ENCODE measurements at places on chromosomes 2 and 18.
A peak's percentile ranks its signal among the peaks of the same experiment; 100 is the strongest.

- DNase-seq: peak; percentile 40
Measured at GRCh38 chr2:4354678-4355077, 651.3 kb downstream of the DCDC2C start.

DNA sequence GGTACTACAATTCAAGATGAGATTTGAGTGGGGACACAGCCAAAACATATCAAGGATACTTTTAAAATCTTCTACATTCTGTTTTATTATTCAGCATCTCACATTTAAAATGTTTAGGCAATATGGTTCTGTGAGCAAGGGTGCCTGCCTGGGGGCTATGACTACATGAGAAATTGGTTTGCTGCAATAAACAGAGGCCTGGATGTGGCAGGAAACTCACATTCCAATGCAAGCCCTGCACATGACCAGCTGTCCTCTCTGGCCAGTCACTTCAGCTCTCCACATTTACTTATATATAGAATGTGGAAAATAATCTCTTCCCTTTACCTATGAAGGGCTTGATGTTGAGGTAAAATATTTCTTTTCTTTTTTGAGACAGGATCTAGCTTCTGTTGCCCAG is 193.4 kb downstream of the LRRTM1 start:
- DNase-seq: no peak

- DNase-seq: no peak
Measured at GRCh38 chr2:173669271-173669853, 295.8 kb downstream of the SP3 start.

DNA sequence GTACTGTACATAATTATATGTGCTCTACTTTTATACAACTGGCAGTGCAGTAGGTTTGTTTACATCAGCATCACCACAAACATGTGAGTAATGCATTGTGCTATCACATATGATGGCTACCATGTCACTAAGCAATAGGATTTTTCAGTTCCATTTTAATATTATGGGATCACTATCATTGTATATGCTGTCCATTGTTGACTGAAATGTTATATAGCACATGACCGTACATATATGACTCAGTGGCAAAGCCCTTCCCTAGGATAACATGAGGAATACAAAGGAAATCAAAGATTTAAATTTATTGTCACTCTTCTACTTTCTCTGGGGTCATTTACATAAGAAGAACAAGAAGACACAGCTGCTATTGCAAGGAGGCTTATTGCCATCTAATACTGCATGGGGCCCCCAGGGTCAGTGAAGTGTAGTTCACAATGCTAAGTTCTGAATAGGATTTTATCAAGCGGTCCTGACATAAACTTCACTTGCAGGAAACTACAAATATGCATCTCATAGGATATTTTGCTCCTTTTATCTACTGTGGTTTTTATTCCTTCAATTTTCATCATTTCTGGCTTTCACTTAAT is 21.8 kb downstream of the PDE1A start:
- no peak for DNase-seq

DNA sequence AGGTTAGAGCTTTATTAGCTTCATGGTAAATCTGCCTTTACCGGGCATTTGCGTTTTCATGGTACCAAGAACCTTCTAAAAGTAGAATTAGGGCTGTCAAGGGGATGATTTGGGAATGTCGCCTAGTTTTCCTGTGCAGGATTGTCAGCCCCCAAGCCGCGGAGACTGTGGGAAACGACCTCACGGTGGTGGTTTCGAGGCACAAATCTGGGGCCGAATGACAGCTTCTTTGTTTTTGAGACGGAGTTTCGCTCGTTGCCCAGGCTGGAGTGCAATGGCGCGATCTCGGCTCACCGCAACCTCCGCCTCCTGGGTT is 615 bp upstream of the USP39 start:
- DNase-seq: no peak

GRCh38 chr18:55779691-55780585 is 191.9 kb upstream of the TCF4 start:
- DNase-seq: no peak

- DNase-seq: no peak
Measured at GRCh38 chr2:46645681-46646162, 166.4 kb downstream of the TMEM247 start.

DNA sequence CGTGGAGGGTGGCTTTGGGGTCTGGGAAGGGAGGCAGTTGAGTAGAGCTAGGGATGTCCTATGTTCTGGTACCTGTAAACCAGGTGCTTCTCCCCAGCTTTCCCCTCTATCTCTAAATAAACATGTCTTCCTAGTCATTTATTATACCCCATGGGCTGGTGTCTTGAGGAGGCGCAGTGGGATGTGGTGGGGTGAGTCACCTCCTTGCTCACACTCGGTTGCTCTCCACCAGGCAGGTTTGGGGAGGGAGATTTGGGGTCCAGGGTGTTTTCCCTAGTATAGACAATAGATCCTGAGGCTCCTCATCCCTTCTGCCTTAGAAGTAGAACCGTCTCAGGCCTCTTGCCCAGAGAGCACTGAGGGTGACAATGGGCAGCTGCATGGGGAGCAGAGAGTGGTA is 5.1 kb downstream of the PSD4 start:
- no peak for DNase-seq

DNA sequence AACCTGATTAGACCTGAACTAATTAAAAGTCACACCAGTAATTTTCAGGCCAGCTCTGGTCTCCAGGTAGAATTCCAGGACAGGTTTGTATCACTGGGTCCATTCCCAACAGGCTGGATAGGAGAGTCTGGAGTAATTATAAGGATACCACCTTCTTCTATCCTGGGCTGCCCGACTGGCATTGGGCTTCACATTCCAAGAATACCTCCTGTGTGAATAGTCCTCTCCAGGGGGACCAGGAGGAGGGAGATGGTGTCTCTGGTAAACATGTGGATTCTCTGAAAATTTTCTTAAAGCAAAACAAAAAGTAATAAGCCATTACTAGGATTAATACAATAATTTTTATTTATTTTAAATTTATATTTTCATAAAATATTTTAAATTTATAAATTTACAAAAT is 17.3 kb downstream of the DUSP11 start:
- no peak for DNase-seq

DNA sequence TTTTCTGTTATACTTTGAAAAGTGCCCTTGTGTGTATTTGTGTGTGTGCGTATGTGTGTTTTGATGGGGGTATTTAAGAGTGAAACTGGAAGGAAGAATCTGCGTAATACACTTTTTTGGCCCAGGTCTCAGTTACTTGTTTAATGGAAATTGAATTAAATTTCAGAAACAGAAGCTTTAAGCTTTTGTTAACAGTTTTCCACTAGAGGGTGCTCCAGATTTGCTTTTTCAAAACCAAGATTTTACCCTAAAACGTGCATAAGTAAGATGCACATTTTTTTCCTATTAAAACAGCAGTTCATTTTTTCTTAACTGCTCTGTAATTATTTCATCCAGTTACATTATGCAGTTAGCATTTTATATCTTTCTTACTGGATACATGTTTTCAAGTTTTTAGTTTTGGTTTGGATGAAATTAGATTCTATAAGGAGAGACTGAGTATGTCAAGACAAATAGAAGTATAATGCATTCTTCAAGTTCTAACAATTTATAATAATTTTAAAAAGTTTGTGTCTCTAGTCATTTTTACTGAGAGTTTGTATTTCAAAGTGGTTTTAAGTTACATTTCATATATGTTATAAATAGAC is 97.2 kb downstream of the PIK3C3 start:
- DNase-seq: no peak

- no peak for DNase-seq
Measured at GRCh38 chr2:118168615-118169014, 80.3 kb downstream of the INSIG2 start.

DNA sequence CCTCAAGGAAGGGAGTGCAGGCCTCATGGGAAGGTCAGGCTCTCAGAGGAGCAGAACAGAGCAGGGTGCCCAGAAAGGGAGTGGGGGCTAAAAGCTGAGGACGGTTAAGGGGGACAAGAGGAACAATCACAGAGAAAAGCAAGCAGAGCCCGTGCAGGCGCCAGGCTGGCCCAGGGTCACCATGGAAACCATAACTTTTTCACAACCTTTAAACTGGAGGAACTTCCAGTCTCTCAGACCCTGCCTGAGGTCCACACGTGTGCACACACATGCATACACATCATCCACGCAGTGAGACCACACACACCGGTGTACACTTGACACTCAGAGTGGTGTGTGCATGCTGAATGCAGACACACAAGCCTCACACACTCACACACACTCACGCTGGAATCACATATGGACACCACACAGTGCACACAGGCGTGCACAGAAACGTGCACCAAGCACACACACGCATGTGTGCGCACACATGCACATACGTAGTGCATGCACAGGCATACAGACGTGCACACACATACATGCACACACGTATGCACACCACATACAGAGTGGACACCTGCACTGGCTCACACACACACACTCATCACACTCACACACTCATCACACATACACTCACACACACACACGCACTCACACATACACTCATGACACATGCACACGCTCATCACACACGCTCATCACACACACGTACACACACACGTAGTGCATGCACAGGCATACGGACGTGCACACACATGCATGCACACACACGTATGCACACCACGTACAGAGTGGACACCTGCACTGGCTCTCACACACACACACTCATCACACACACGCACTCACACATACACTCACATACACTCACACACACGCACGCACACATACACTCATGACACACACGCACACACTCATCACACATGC is 37.2 kb upstream of the SNED1 start:
- DNase-seq: no peak

DNA sequence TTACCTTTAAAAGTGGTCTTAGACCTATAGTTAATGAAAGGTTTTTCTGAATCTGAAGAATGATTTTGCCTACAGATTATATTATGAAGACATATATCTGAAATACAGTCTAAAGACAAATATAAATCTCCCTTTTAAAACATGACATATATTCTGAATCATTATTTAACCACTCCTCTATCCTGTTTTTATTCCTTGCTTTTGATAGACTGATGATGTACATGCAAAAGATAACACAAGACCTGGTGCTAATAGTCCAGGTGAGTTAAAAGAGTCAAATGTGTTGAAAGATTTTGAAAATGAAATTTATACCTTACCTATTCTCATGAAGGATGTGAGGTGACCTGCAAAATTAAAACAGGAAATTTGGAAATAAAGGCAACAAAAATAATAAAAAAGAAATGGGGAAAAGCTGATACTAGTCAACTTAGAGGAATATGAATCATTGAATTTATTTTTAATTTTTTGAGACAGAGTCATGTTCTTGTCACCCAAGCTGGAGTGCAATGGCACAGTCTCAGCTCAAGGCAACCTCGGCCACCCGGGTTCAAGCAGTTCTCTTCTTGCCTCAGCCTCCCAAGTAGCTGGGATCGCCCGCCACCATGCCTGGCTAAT is 29.3 kb downstream of the DDX1 start:
- DNase-seq: no peak

DNA sequence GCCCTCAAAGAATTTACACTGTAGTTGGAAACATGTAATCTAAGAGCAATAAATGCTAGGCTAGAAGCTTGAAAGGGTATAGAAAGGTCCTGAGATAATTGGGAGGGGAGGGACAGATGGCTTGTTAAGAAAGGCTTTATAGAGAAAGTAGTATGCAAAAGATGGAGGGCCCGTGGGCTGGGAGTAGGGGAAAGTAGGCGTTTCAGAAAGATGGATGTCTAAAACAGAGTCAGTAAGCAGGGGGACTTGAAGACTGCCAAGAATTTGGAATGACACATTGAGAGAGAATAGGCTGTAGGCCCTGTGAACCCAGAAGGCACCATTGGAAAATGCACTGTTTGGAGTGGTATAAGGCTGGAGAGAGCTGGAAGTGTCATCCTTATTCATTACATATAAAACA is 822 bp downstream of the PSMG2 start:
- no peak for DNase-seq
